ENCODE measurements at places on chromosomes 3 and 15.

DNA sequence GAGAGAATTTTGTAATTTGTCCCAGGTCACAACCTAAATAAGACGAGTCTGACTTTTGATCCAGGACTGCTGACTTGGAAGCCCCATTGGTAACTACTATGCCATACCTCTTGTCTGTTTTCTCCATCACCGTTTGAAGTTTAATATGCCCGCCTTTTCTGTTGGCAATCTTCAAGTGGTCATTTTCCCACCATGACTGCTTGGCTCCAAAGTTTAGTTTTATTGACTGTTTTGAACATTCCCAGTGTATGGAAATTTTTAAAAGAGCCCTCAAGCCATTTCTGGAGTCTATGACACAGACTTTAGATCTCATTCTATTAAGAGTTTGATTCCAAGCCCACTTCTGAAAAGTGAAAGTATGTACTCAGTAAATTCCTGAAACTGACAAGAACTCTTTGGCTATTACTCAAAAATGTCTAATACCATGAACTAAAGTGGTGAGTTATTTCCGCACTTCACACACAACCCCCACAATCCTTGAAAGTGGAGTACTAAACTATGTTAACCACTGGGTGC lies 136.7 kb upstream of the ADAMTS9 start:
- DNase-seq = no peak

DNA sequence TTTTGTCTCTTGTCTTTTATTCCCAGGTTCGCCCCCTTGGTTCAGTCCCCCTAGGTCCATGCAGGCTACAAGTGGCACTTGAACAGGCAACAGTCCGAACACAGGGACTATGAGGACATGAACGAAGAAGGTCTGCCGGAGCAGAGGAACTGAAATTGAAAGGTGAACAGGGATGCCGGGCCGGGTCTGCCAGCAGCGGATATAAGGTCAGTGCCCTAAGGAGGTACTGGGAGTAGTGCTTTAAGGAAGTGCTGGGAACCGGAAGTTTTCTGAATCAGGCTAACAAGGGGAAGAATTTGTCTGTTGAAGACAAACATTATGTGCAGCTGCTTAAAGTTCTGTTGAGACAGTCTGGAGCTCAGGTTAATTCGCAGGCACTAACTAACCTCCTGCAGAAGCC lies 46.8 kb downstream of the LSM3 start:
- no peak for DNase-seq

GRCh38 chr3:52361898-52362297 lies 45.8 kb downstream of the DNAH1 start:
- DNase-seq = no peak

DNA sequence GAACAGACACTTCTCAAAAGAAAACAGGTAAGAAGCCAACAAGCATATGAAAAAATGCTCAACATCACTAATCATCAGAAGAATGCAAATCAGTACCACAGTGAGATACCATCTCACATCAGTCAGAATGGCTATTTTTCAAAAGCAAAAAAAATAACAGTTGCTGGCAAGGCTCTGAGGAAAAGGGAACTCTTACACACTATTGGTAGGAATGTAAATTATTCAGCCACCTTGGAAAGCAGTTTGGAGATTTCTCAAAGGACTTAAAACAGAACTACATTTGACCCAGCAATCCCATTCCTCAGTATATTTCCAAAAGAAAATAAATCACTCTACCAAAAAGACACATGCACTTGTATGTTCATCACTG lies 95.6 kb downstream of the APBA2 start:
- no peak for DNase-seq

DNA sequence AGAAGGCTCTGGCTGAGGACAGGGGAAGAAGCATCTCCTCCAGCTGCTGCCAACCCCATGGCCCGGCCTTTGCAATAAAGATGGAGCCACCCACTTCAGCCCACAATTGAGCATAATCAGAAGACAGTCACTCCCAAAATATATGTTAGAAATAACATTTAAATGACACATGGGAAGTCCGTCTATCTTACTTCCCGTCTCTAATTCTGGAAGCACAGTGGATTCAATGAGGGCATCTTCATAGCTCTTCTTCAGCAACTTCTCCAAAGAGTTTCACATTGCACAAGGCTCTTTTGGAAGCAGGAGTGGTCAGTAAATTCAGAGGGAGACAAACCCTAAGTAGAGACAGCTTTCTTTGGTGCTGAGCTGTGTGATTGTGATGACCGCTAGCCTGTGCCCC lies 67.0 kb upstream of the SEC61A1 start:
- DNase-seq = no peak

DNA sequence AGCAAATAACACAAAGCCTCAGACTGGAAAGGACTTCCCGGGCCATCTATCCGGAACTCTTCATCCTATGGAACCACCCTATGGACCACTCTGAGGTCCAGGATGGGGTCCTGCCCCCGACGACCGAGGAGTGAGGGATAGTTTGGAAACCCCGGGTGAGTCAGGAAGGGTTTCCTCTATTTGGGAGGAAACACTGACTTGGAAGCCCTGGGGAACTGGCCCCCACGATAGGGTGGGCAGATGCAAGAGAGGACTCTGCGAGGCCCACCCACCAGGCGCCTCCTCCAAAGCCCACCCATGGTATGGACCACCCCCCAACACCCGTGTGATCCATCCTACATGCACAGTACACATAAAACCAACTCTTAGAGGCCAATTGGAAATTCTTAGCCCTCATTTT lies 69.4 kb downstream of the CPN2 start:
- no peak for DNase-seq

- DNase-seq = no peak
Observed at GRCh38 chr15:25775317-25775912, 87.7 kb downstream of the ATP10A start.

DNA sequence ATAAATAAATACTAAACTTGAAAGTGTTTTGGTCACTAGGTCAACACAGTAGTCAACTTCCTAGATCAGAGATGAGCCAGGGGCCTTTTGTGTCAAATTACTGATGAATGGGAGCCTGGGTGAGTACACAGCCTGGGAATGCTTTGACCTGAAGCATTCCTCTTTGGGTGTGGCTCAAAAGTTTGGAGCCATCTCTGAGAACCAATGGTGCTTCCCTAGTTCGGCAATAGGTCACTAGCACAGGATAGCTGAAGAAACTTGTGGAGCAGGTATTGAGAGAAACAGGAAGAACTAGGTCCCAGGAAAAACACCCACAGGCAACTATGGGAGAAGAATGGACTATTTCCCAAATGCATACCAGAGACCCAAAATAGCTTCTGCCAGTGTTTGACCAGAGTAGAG lies 56.6 kb upstream of the PLXND1 start:
- DNase-seq = no peak

DNA sequence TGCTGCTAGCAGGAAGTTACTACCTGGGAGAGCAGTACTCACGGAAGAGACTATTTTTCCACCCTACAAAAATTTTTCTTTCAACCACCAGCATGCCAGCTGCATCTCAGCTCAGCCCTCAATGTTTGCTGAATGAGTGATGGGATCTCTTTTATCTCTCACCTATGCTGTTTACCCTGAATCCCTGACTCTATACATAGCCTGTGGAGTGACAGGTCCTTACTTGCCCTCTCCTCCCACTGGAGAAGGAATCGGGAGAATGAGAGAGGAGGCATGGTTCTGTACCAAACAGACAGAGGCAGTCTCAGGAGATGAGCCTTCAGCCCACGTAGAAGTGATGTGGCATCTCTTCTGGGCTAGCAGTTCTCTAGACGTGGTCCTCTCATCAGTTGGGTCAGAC lies 6.7 kb upstream of the DGKG start:
- DNase-seq = no peak

DNA sequence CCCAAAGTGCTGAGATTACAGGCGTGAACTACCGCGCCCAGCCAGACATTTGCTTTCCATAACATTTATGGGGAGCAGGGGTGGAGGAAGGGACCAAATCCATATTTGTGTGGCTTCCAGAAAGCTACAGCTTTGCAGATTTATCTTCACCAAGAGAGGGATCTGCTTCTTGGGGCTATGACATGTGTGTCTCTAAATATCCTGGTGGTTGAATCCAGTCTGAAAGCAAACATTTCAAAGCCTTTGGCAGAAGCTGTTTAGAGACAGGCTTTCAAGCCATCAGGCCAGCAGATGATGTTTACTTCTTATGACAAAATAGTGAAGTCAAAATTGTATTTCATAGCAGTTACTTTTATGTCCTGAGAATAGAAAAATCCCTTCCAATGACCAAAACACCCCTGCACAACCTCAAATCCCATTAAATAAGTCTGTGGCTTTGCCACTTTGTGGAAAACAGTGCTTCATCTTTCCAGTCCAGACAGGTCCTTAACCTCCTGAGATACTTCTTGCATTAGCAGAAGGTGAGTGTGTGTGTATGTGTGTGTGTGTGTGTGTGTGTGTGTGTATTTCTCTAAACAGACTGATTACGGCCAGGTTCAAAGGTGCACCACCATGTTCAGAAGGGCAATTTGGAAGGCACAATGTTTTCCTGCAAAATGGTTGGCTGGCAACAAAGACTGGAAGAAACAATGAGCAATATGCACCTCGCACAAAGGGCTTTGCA lies 191.4 kb upstream of the LRIG1 start:
- DNase-seq = no peak

GRCh38 chr3:127289706-127290575 lies 2.1 kb upstream of the PRR20G start:
- DNase-seq = no peak

DNA sequence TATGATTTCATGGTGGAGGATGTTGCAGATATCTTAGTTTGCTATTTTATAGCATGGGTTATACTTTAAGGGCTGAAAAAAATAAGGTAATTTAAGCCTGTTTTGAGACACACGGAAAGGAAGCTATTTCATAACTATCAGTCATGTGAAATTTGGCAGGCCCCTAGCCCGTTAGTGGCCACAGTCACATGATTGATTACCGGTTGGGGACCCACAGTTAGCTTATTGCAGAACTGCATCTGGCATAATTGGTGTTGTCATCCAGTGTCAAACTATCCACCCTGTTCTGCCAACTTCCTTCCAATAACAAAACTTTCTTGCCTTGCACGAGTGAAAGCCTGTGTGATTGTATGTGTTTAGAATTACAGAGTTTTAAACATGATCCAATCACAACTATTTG lies 35.2 kb downstream of the FNDC3B start:
- peak; percentile 59 for DNase-seq

GRCh38 chr3:194087280-194087679 lies 48.7 kb upstream of the HES1 start:
- no peak for DNase-seq

DNA sequence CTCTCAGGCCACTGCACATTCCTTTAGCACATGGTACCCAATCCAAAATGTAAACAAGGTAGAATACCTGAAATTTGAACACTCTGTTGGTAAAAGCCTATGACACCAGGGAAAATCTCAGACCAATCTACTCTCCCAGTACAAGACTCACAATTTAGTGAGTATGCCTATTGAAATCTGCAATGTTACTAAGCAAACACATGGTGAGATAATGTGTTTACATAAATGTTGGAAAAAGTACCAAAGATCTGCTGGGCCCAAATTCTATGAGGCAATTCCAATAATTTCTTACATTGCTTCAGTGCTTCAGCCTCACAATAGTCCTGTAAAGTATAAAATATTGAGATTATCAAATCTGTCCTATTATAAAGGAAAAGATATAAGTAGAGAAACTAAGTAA lies 536.1 kb downstream of the PYDC2 start:
- no peak for DNase-seq

- no peak for DNase-seq
Observed at GRCh38 chr3:189748046-189748445, 116.9 kb downstream of the TP63 start.

GRCh38 chr15:76840830-76841460 lies 64.2 kb downstream of the SCAPER start:
- peak; percentile 17 for DNase-seq

- DNase-seq = no peak
Observed at GRCh38 chr15:63048776-63049665, 6.5 kb downstream of the TPM1 start.

DNA sequence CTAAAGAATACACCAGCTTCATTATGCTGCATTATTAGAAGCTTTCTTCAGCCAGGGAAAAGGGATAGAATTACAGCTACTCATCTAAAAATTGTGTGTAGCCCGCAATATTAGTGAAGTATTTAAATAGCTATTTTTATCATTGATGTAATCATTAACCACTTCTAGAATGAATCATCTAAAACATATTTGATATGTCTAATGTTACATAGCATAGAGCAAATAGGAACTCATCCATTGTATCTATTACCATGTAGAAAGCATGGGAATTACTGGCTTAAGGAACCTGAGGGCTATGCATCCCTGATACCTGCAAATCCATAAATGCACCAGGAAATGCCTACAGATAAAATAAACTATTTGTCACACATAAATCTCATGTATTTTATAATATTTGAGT lies 54.5 kb upstream of the VGLL3 start:
- DNase-seq = no peak

GRCh38 chr15:48176957-48177356 lies 1.1 kb downstream of the MYEF2 start:
- DNase-seq = no peak

GRCh38 chr3:124699051-124699450 lies 31.2 kb upstream of the UMPS start:
- DNase-seq = no peak

- DNase-seq = no peak
Observed at GRCh38 chr15:77563623-77564156, 69.0 kb downstream of the LINGO1 start.

GRCh38 chr3:184039414-184039813 lies 7.9 kb downstream of the HTR3D start:
- no peak for DNase-seq

GRCh38 chr3:32105291-32106131 lies 909 bp upstream of the GPD1L start:
- DNase-seq = no peak

- no peak for DNase-seq
Observed at GRCh38 chr3:196327405-196327804, 9.4 kb upstream of the DYNLT2B start.

DNA sequence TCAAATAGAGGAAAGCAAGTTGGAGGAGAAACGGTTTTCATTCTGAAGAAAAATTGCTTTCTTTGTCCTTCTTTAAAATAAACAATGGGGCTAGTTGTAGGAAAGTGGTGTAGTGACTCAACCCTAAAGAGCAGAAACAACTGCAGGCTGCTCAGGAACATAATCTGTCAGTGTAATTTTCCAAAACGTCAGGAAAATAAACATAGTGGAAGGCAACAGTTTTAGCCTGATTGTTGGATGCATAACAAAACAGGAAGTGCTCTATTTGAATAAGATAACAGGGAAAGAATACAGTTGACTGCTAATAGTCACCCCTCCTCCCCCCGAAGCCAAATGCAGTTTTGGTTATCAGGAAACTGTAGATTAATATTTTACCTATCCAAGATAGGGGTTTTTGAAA lies 167.6 kb downstream of the ECT2 start:
- no peak for DNase-seq

DNA sequence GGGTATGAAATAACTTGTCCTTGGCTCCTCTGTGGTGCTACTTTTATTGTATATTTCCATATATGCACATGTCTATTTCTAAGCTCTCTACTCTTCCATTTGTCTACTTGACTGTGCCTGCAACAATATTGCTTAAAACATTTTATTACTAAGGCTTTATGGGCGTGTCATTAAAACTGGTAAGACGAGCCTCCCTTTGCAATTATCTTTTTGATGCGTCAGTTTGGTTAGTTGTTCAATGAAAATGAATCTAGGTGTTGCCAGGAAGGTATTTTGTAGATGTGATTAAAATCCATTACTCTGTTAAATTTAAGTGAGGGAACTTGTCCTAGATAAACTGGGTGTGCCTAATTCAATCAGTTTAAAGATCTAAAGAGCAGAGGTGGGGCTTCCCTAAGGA lies 12.9 kb upstream of the TRA2B start:
- no peak for DNase-seq

All from bone marrow (tissue), 2 donors.